Esophagus mucosa (tissue), 1 donor: ENCODE measurements at places on chromosomes 1 and 21. TPM values are rescaled to one million over a fixed set of nuclear protein-coding genes. Genes with fewer than 3 reads are reported as not detected.
A peak's percentile ranks its signal among the peaks of the same experiment; 100 is the strongest.

DNA sequence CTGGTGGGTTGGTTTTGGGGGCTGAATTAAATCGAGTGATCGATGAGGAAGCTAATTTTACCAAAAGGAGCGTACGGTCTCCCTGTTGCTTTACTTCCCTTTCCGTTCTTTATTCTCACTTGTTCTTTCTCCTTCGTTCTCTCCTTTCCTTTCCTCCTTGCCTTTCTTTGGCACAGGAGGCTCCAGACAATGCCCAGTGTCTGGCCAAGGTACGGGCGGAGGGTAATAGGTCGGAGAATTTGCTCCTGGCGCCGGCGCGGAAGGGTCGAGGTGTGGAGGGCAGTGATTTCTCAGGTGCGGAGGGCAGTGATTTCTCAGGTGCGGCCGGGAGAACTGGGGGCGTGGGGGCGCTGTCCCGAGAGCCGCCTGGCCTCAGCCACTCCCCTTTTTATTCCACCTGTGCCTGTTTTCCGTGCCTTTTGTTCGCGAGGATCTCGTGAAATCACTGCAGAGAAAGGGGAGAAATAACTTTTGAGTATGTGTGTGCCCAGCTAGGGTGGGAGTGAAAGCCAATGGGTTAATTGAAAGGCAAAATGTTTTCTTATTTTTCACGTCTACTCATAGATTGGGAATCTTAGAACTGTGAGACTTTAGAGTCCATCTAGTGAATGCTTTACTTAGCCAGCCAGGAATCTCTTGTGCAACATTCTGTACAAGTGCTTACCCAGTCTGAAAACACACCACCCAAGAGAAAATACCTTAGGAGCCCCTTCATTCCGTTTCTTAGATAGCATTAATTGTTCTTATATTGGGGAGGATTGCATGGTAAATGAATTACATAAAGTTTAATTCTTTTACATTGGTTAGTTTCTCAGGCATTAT is 1.3 kb downstream of the FNBP1L start:
- ATAC-seq: no peak

DNA sequence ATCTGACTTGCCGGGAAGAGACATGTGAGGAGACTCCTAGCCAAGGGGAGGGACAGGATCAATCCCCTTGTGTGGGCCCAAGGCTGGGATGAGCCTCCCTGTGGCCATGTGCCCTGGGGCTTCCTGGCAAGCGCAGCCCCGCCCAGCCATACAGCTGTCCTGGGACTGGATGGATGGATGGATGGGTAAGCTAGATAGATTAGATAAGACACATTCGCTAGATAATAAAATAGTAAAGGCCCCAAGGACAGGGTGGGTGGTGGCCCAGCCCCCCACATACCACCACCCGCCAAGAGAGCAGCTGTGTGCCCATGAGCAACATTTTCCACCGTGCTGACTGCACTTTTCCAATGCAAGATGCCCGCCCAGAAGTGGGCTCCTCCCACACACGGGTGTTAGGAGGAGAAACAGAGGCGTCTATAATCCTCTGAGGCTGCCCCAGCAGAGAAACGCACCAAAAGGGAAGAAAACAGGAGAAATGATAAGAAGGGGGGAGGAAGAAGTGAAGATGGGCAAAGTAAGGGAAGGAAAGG is 25.1 kb downstream of the ZBTB17 start:
- ATAC-seq: no peak

DNA sequence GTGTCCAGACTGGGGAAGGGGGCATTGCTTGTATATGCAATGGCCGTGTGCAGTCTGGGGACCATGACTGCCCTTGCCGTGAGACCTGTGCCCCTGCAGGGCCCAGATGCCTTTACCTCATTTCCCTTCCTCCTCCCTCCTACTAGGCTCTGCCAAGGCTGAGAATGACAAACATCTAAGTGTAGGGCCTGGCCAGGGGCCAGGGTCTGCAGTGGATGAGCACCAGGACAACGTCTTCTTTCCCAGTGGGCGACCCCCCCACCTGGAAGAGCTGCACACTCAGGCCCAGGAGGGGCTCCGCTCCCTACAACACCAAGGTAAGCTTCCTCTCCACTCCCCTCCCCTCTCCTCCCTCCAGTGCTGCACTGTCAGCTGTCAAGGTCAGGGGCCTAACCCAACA is 49.5 kb downstream of the YARS1 start:
- no peak for ATAC-seq

GRCh38 chr1:183774938-183775337 is 30.0 kb upstream of the RGL1 start:
- no peak for ATAC-seq

DNA sequence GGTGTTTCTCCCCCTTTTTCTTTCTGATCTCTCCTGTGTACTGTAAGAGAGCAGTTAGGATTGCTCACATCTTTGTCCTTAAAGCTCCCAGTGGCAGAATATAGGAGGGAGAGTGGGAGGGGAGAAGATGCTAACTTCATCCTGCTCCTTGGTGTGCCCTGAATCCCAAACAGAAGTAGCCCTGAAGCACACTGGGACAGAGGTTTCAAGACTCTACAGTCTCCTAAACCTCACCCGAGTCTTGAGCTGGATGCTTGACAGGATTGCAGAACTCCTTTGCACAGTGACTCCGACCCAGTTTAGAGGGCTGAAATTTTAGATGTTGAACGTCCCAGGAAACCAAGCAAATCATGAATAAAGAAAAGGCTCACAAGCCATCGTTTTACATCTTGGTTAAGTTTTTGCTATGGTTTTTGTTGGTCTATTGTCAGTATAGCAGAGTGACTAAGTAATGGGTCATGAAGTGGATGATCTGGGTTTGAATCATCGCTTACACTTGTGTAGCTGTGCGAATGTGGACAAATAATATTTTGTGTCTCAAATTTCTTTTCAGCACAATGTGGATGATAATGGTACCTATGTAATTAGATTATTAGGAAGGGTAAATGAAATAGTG is 37.5 kb downstream of the XCL2 start:
- peak; percentile 57 for ATAC-seq

DNA sequence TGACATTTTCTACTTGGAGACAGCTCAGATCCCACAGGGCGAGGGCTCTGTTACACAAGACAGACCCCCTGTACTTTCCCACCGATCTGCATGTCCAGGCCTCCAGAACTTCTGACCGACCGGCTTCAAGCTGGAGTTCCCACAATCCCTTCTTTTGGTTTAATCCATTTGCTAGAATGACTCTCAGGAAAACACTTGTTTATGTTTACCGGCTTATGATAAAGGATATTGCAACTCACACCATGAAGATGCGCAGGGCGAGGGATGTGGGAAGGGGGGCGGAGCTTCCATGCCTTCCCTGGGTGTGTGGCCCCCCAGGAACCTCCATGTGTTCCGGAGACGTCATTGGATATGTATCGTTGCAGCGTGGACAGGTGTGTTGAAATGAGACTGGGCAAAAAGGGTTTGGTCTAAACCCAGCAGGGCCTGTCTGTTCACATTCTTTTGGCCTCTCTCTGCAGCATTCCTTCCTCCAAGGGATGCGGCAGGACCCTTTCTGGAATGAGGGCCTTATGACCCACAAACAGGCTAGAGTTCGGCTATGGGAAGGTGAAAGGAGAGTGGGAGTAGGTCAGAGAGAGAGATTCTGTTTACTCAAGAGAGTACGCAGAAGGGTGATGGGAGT is 7.5 kb upstream of the IGSF5 start:
- peak; percentile 60 for ATAC-seq

Gene CDC42
- total RNA-seq: 208 TPM
